ENCODE measurements at places on chromosomes 2 and 18. TPM values are rescaled to one million over a fixed set of nuclear protein-coding genes. Genes with fewer than 3 reads are reported as not detected.

PLB1 gene
- total RNA-seq, result 1.1 TPM

AGXT gene
- not detected for total RNA-seq

GALNT14 gene
- 48.4 TPM for total RNA-seq

SLC4A3 gene
- 3.8 TPM for total RNA-seq

ATP8B1 gene
- total RNA-seq, result 7.9 TPM

SLC19A3 gene
- total RNA-seq, result 2.4 TPM

WDR54 gene
- 92.0 TPM for total RNA-seq

SKOR2 gene
- not detected for total RNA-seq

C2orf69 gene
- 7.0 TPM for total RNA-seq

TDRD15 gene
- not detected for total RNA-seq

DYSF gene
- 0.50 TPM for total RNA-seq

SUPT7L gene
- 35.2 TPM for total RNA-seq

KIAA2012 gene
- total RNA-seq, result not detected

ARHGEF4 gene
- total RNA-seq, result 5.7 TPM

WDR35 gene
- total RNA-seq, result 17.2 TPM

COLEC12 gene
- 0.08 TPM for total RNA-seq

FOXI3 gene
- not detected for total RNA-seq

Measured in A549 treated with CORT108297 at 1 μM for 4 hours (cell line).